ENCODE measurements at places on chromosomes 4 and X.

- no peak for DNase-seq
Observed at GRCh38 chr4:114599231-114599902, 760 bp downstream of the UGT8 start.

DNA sequence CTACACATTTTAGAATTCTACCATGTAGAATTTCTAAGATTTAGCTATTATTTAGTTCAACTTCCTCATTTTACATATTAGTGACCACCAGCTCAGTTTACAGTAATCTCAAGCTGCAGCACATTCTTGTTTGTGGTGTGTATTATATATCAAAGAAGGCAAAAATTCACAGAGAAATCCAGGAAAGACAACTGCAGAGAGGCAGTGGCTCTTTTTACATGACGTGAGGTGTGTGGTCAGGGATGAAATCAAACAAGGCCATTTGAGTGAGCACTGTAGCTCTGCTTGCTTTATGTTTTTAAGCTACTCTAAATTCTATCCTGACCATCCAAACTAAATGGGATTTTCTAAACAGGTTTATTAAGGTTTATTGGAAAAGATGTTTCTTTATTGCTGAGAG lies 71.1 kb downstream of the COL25A1 start:
- no peak for DNase-seq

DNA sequence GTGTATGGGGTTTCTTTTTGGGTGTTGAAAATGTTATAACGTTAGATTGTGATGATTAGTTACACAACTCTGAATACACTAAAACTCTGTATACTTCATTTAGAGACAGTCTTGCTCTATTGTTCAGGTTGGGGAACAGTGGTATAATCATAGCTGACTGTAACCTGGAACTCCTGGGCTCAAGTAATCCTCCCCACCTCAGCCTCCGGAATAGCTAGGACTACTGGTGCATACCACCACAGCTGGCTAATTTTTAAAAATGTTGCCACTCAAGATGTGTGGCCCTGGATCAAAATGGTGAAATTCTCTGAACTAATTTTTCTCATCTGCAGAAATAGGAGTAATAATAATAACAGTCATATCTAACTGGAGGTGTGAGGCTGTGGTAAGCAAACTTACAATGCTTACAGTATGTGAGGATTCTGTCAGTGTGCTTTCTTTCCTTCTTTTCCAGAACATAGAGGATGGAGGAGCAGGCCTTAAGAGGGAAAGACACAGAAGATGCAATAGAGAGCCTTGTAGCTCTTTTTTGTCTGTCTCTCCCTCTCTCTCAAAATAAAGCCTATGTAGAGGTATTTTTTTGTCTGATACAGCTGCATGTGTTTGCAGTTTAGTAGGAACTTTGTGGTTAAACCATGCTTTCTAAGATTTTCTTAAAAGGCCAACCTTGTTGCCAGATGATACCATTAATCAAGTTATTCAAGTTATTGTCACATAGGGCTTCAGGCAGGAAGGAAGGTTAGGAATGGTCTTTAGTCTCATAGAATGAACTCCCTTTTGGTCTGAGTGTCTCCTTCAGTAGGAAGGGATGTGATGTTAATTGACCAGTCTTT lies 7.5 kb downstream of the ADD1 start:
- DNase-seq, result no peak

- no peak for DNase-seq
Observed at GRCh38 chr4:3701736-3702560, 64.2 kb upstream of the ADRA2C start.

DNA sequence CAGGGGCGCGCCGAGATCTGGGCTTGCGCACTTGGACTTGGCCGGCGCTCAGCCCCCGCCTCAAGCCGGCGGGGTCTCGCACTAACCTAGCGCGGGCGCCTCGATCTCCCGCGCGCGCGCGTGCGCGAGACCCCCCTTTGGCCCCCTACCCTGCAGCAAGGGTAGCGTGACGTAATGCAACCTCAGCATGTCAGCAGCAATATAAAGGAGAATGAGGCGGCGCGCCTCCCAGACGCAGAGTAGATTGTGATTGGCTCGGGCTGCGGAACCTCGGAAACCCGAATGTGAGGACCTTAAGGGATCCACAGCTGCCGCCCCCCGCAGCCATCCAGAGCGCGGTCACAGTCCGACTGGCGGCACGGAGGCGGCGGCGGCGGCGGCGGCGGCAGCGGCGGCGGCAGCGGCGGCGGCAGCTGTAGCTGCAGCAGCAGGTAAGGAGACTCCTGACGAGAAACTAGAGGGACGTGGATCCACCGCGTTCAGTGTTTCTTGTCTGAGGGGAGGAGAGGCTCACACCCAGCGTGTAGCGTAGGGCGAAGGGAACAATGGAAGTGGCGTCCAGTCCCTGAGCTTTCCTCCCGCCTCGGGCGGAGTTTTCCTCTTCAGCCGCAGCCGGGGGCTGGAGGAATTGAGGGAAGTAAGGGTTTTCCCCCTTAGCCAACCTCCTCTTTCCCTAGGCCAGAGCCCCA lies at the start of the genes SATL1 and ZNF711:
Gene SATL1, minus strand, starts transcription at position 19 of the 689 bp plus-strand sequence. CDS start 134,811 bp downstream, outside the sequence.
Gene ZNF711, plus strand, starts transcription at position 231 of the 689 bp plus-strand sequence. CDS start 3,582 bp downstream, outside the sequence.
- DNase-seq, result no peak

DNA sequence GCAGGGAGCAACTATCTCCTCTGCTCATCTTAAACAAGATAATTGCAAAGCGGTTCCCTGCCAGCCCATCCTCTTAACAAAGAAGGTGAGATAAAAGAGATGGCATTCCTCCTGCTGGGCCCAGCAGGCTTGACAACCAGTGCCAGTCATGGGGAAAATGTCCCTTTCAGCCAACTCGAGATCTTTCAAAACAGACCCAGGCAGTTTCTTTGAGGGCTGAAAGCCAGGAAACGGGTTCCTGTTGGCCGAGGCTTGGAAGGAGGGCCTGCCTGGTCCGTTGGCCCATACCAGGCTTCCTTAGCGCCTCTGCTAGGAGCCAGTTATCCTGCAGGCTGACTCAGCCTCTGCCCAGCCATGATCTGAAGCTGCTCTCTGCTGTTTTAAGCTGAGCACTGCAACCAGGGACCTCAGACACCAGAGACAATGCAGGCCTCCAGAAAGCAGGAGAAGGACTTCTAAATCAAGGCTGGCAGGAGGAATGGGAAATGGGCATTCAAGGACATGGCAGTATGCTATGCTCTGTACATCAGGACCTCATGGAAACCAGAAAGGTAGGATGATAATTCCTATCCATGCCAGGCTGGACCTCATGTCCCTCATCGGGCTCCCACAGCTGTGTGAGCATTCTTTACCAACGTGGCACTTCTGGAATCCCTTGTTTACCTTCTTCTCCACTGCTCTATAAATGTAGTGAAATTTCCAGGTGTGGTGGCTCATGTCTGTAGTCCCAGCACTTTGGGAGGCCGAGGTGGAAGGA lies 42.4 kb upstream of the SLC2A9 start:
- no peak for DNase-seq

Data from NK-92 treated with Interleukin-12 subunit alpha and Interleukin-12 subunit beta, amount 100 ng/mL, for 24 hours (cell line).